ENCODE measurements at places on chromosomes 4 and X. TPM values are rescaled to one million over a fixed set of nuclear protein-coding genes. Genes with fewer than 3 reads are reported as not detected.

PITX2 gene
- polyA plus RNA-seq = not detected

DNA sequence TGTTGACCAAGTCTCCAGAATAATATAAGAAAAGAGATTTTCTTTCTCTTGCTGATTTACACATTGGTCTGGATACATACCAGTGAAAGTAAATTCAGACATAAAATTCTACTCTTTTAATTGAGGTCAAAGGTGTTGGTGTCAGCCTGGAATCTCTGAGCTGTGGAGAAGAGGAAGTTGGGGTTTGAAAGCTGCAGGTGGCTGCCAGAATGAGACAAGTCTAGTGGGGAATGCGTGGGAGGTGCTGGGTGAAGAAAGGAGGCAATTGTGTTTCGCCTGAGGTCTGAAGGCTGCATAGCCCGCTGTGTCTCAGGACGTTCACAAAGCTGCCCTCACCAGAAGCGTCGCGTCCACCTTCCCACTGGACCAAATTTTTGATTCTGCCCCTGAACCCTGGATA lies 31.2 kb downstream of the PHEX start:
- H3K27me3 ChIP-seq = no peaks in the 10 kb centered on the region
- no peaks in the 10 kb centered on the region for H3K36me3 ChIP-seq
- DNase-seq = no peak
- H3K4me1 ChIP-seq = no peaks in the 10 kb centered on the region
- H3K27ac ChIP-seq = no peak overlapping the region
- no peak overlapping the region for H3K4me3 ChIP-seq

GRCh38 chrX:23503835-23504539 lies 163.3 kb upstream of the PRDX4 start:
- no peaks in the 10 kb centered on the region for H3K27me3 ChIP-seq
- H3K4me1 ChIP-seq = no peaks in the 10 kb centered on the region
- H3K27ac ChIP-seq = no peak overlapping the region

TET2 gene
- 17.3 TPM for polyA plus RNA-seq

GPR119 gene
- not detected for polyA plus RNA-seq

DNA sequence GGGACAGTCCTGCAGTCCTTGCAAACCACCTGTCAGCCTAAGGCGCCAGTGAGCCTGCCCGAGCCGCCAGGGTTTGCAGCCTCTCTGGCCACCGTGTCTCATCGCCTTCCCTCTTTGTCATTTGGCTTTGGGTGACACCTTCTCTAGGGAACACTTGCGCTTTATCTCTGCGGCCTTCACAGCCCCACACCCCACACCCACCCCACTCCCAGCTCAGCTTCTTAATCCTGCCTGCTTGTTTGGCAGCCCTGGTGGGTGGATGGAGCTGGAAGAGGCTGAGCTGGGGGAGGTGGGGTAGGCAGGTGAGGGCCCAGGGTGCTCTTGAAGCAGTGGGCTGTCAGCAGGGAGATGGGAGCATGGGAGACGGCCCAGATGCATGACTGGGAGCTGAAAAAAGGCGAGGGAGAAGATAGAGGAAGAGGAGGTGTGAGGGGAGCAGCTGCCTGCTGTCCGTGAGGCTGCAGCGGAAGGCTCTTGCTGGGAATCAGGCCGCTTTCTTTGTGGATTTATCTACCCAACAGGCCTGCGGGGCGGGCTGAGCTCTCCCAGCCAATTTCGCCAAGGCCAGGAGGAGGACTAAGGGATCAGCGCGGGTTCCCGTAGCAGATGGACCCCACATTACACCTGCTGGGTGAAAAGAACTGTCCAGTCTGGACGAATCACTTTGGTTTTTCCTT lies 97.5 kb upstream of the STOX2 start:
- H3K27me3 ChIP-seq = no peaks in the 10 kb centered on the region
- no peaks in the 10 kb centered on the region for H3K36me3 ChIP-seq
- no peak overlapping the region for H3K27ac ChIP-seq
- H3K4me1 ChIP-seq = no peaks in the 10 kb centered on the region
- no peak for DNase-seq

COL4A6 gene
- polyA plus RNA-seq = not detected

HMGN5 gene
- polyA plus RNA-seq = not detected

- no peaks in the 10 kb centered on the region for H3K36me3 ChIP-seq
- H3K27me3 ChIP-seq = no peaks in the 10 kb centered on the region
- no peak overlapping the region for H3K27ac ChIP-seq
- peaks cover 5% of the 10 kb centered on the region for H3K4me1 ChIP-seq
- no peak overlapping the region for H3K4me3 ChIP-seq
These were observed 139.2 kb downstream of the HDX start for GRCh38 chrX:84363051-84363450.

GRCh38 chrX:13085526-13085925 lies 41.1 kb upstream of the FAM9C start:
- no peaks in the 10 kb centered on the region for H3K27me3 ChIP-seq
- H3K4me3 ChIP-seq = no peak overlapping the region
- H3K4me1 ChIP-seq = peaks cover 93% of the 10 kb centered on the region

GRCh38 chr4:73375328-73375741 lies 28.8 kb upstream of the ALB start:
- no peak for DNase-seq
- no peak overlapping the region for H3K4me3 ChIP-seq
- H3K27ac ChIP-seq = no peak overlapping the region
- no peaks in the 10 kb centered on the region for H3K27me3 ChIP-seq

CD38 gene
- polyA plus RNA-seq = 2.3 TPM

DNA sequence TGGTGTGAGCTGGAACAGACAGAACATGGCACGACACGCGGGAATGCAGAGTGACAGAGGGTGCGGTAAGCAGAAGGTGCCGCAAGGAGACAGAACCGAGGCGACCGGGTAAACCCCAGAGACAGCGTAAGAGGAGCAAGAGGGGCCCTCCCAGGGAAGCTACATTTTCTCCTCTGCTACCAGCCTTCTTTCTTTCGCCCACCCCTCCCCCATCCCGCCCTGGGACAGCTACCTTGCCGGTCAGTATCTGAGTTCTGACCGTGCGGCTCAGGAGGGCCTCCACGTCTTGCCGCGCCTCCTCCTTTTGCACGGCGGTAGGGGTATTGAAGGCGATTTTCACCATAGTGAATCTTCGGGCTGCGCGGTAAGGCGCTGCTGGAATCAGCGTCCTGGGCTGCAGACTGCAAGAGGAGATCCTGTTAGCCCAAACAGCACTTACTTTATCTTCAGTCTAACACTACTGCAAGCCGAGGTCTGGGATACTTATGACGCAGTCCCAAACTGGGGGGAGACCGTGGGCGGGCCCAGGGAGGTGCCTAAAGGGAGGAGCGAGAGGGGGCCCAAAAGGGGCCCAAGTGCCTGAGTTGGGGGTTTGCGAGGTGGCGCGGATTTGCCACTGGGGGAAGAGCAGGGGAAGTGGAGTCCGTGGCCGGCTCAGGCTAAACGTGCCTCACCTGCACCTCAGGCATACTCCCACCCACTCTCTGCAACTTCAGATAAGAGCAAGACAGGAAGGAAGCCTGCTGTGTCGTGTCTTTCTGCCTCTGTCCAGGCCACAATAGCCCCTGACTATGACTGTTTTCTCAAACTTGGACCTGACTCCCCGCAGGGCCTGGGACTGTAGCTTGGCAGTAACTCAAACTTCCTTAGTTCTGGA lies at the start of gene ITM2A:
Gene ITM2A (minus strand): TSS at position 462 of the 877 bp plus-strand sequence. CDS start 119 bp downstream, at position 343.
- no peak for DNase-seq
- no peaks in the 10 kb centered on the region for H3K27me3 ChIP-seq
- H3K4me1 ChIP-seq = no peaks in the 10 kb centered on the region

GRCh38 chr4:13455411-13455810 lies 28.7 kb downstream of the RAB28 start:
- peaks cover 20% of the 10 kb centered on the region for H3K36me3 ChIP-seq
- no peaks in the 10 kb centered on the region for H3K27me3 ChIP-seq
- no peak for DNase-seq
- H3K4me3 ChIP-seq = no peak overlapping the region
- no peaks in the 10 kb centered on the region for H3K4me1 ChIP-seq

GRCh38 chr4:17310269-17310652 lies 201.6 kb downstream of the QDPR start:
- H3K4me1 ChIP-seq = no peaks in the 10 kb centered on the region
- H3K27me3 ChIP-seq = no peaks in the 10 kb centered on the region
- no peak overlapping the region for H3K4me3 ChIP-seq
- no peaks in the 10 kb centered on the region for H3K36me3 ChIP-seq
- no peak overlapping the region for H3K27ac ChIP-seq

GRCh38 chrX:119693996-119694451 lies 1.1 kb upstream of the SEPTIN6 start:
- no peak for DNase-seq
- H3K27ac ChIP-seq = peak overlapping the region; percentile 82
- H3K36me3 ChIP-seq = no peaks in the 10 kb centered on the region
- peak overlapping the region; percentile 88 for H3K4me3 ChIP-seq
- no peaks in the 10 kb centered on the region for H3K27me3 ChIP-seq

PDLIM5 gene
- polyA plus RNA-seq = 47.7 TPM

GPR82 gene
- 2.0 TPM for polyA plus RNA-seq

DNA sequence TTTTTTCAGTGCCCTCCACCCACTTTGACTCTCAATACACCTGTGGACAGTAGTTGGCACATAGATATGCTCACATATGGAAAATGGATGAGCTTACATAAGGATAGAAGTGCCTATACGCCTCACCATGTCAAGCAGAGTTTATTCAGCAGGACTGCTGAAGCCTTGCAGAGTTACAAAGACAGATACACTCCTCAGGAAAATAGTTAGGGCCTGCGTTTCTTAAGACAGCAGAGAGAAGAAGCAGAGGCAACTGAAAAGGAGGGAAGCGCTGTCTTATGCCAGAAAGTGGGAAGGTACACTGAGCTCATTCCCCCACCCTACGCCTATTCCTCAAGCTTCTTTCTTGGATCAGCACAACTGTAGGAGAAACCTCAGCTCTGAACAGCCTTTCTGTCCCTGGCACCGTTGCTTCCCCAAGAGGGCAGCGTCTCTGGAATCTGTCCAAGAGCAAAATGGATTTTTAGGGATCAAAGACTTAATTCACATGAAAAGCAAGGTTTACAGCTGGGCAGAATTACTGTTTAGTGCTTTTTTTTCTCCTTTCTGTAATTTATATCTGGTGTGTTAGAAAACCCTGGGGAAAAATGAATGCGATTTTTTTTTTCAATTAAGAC lies 37.3 kb upstream of the MBTPS2 start:
- no peak overlapping the region for H3K27ac ChIP-seq
- no peaks in the 10 kb centered on the region for H3K36me3 ChIP-seq
- no peaks in the 10 kb centered on the region for H3K4me1 ChIP-seq
- no peaks in the 10 kb centered on the region for H3K27me3 ChIP-seq
- no peak for DNase-seq

ART3 gene
- not detected for polyA plus RNA-seq

DNA sequence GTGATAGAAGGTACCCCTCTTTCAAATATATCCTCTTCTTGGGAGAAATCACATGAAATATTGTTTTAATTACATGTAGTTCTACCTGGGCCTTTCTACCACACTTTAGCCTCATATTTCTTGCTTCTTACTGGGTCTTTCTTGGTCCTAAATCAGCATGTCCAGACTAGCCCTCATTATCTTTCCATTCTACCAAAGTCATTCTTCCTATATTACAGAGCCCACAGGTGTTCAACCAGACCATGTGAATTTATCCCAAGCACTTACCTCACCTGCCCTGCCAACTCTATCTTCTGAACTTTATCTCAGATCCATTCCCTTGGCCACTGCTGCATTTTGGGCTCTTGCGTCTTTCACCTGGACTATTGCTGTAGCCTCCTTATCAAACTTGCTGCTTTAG lies 11.8 kb upstream of the SOWAHB start:
- H3K4me1 ChIP-seq = no peaks in the 10 kb centered on the region
- H3K4me3 ChIP-seq = no peak overlapping the region
- H3K27ac ChIP-seq = no peak overlapping the region
- no peak for DNase-seq
- no peaks in the 10 kb centered on the region for H3K27me3 ChIP-seq
- no peaks in the 10 kb centered on the region for H3K36me3 ChIP-seq

GRCh38 chrX:134679644-134680043 lies 21.4 kb upstream of the PLAC1 start:
- no peak overlapping the region for H3K27ac ChIP-seq
- no peaks in the 10 kb centered on the region for H3K4me1 ChIP-seq
- no peak overlapping the region for H3K4me3 ChIP-seq
- no peak for DNase-seq
- no peaks in the 10 kb centered on the region for H3K27me3 ChIP-seq
- H3K36me3 ChIP-seq = no peaks in the 10 kb centered on the region

DNA sequence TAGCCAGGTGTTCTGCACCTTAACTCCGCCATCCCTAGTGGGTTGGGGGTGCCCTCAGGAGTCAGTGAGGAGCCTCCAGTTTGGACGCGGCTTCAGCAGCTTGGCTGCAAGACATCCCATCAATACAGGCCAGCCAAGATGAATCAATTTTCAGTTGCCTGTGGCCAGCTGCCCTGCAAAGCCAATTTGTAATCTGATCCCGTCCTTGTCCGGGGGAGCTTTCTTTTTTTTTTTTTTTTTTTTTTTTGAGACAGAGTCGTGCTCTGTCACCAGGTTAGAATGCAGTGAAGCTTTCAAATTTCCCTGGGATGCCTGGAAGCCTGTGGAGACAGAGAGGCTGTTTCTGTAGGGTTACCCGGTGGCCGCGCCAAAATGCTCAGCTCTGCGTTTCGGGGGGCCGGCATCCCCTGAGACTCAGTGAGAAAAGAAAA lies 192.5 kb downstream of the ASMT start:
- H3K27ac ChIP-seq = no peak overlapping the region
- H3K36me3 ChIP-seq = no peaks in the 10 kb centered on the region
- DNase-seq = no peak
- H3K4me1 ChIP-seq = no peaks in the 10 kb centered on the region

DNA sequence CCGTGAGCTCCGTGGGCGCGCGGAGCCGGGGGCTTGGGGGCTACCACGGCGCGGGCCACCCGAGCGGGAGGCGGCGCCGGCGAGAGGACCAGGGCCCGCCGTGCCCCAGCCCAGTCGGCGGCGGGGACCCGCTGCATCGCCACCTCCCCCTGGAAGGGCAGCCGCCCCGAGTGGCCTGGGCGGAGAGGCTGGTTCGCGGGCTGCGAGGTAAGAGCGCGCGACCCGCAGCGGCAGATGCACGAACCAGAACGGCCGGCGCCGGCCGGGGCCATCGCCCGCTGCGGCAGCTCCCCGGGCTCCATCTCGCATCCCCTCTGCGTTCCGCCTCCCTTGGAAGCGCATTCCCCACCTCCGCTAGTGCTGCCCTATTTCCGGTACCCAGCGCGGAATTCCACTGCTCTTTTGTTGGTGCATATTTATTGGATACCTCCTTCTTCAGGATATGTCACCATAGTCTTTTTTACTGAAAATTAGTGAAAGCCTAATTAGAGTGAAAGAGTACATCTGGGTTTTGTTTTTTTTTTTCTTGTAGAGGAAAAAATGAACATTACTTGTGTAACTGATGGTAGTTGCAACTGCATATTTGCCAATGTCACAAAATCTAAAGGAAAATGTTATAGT lies 797 bp downstream of the PKD2 start:
- DNase-seq = no peak
- peaks cover 40% of the 10 kb centered on the region for H3K4me1 ChIP-seq
- peak overlapping the region; percentile 30 for H3K27ac ChIP-seq
- no peaks in the 10 kb centered on the region for H3K36me3 ChIP-seq
- peak overlapping the region; percentile 51 for H3K4me3 ChIP-seq

DNA sequence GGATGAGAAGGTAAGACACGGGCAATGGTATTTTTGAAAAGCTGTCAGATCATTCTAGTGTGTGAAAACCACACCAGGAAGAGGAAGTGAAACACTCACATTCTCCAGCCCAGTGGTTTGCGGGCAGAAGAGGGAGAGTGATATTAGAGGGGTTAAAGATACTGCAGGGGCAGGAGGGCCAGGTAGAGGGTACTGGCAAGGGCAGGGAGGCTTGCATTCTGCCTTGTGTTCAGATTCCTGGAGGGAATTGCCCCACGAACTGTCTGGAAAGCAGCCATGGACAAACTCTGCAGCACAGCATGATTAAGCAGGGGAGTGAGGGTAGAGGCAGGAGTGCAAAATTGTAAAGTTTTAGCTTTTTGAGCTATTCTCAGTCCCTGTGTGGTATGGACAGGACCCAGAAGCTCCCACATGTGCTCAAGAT lies 30.9 kb downstream of the NIPAL1 start:
- DNase-seq = peak; percentile 66
- peak overlapping the region; percentile 22 for H3K27ac ChIP-seq
- peaks cover 31% of the 10 kb centered on the region for H3K4me1 ChIP-seq
- peaks cover 38% of the 10 kb centered on the region for H3K27me3 ChIP-seq
